Prostate gland (tissue), 2 donors: ENCODE measurements at places on chromosomes 3 and 15.

GRCh38 chr3:123159926-123160635, 41.7 kb upstream of the SEC22A start:
- no peak for DNase-seq

- no peak for DNase-seq
These were observed 27.7 kb downstream of the ALDH1A2 start for GRCh38 chr15:58037723-58038301.

DNA sequence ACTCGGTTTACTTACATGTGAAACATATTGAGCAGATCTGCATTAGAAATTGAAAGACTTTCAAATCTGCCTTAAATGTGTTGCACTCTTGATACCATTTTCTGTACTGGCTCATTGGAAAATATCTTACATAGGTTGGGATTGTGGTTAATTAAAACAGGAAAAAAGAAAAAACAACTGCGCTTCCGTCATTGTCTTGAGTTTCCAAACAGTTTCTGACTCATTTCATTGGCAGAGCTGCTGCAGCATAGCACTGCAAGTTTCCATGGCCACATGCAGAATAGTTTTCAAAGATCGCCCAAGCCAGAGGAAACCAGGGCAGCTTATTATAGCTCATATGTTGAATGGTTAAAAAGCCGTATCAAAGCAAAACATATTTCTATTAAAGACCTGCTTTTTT, 446.6 kb upstream of the BCHE start:
- DNase-seq: no peak

GRCh38 chr3:182388506-182388905, 404.8 kb upstream of the ATP11B start:
- no peak for DNase-seq
